ENCODE measurements at places on chromosomes 3 and 15. TPM values are rescaled to one million over a fixed set of nuclear protein-coding genes. Genes with fewer than 3 reads are reported as not detected.

The ROPN1B gene
- 1.7 TPM for total RNA-seq

The EPM2AIP1 gene
- 22.1 TPM for total RNA-seq

The TP63 gene
- total RNA-seq = 0.40 TPM

The WDR72 gene
- not detected for total RNA-seq

The SHQ1 gene
- 11.1 TPM for total RNA-seq

The SLC38A3 gene
- total RNA-seq = 6.6 TPM

The CHRD gene
- total RNA-seq = 7.0 TPM

The CYP1A2 gene
- not detected for total RNA-seq

The UROC1 gene
- not detected for total RNA-seq

The VIPR1 gene
- 0.89 TPM for total RNA-seq

DNA sequence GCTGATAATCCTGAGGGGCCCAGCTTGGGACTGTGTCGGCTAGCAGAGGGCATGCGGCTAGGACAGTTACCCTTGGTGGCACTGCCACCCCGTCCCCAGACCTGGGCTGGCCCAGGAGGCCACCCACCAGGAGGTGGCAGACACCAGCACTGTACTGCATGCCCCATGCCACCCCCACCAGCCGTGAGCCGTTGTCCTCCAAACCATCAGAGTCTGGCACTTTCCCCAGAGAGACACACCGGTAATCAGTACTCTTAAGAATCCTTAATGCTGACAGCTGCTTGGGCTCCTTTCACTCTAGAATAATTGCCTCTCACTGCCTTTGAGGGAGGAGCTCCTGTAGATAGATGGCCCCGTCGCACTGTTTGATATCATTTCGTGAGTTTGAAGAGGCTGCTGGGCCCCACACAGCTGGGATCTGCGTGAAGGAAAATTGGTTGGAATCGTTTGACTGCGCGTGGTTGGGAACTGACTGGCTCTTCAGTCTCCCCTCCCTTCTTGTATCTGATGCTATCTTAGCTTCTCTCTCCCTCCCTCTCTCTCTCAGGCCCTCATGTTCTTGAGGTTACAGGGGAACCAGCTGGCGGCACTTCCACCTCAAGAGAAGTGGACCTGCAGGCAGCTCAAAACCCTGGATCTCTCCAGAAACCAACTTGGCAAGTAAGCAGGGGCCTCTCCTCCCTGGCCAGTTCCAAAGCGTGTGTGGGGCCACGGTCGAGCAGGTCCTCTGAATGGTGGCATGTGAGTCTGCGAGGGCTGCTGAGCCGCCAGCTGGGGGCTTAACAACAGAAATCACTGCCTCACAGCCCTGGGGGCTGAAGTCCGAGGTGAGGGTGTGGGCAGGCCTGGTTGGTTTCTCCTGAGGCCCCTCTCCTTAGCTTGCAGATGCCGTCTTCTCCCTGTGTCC, 94.9 kb downstream of the LRRK1 start:
- DNase-seq = peak; percentile 53

- peak; percentile 73 for DNase-seq
Observed at GRCh38 chr3:52403271-52403841, 41.5 kb downstream of the SEMA3G start.

DNA sequence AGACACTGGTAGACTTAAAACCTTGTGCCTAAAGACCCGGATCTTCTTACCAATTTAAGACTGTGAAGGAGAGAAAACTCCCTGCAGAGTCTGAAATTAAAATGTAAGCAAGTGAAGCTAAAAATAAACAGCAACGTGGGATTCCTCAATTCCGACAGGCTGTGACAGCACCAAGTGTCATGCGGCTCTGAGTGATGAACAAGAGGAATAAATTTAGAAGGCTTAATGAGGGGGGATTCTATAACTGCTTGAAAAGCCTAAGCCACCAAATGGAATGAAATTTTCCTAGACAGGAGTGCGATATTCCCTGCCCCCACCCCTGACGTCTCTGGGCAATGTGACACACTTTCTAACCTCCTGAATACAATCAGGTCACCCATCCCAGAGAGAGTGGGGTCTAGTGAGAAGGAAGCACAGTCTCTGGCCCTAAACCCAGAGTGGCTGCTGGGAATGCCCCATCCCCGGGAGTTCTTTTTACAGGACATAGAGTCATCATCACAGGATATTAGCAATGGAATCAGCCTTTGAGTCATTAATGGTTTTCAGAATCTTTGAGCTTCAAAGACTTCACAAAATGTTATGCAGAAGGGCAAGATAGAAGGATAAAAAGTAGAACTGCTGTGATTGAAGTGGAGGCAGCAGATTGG, 114.3 kb downstream of the EDEM1 start:
- no peak for DNase-seq

DNA sequence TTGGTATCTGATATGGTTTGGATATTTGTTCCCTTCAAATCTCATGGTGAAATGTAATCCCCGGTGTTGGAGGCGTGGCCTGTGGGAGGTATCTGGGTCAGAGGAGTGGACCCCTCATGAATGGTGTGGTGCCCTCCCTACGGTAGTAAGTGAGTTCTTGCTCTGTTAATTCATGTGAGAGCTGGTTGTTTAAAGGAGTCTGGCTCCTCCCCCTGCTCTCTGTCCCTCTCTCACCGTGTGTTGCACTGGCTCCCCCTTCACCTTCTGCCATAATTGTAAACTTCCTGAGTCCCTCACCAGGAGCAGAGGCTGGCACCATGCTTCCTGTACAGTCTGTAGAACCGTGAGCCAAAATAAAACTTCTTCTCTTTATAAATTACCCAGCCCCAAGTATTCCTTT, 246.9 kb upstream of the AGTR1 start:
- DNase-seq = no peak

- DNase-seq = no peak
Observed at GRCh38 chr3:55164876-55165275, 237.0 kb upstream of the LRTM1 start.

DNA sequence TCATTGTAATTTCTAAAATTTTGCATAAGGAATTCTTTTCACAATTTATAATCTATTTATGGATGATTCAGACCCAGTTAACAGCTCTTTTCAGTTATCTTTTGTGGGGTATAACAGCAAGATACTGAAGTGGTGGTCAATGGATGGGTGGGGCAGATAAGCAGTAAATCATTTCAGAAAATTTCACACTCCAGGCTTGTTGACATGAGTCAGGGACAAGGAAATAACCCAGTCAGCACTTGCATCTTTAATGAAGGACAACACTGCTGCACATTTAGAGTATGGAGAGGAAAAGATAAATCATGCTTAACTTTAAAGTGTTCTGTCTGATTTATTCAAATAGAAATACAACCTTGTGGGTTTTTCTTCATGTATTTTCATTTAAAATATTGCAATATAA, 181.6 kb downstream of the ROBO1 start:
- no peak for DNase-seq

GRCh38 chr3:64039981-64040733, 16.9 kb upstream of the PSMD6 start:
- no peak for DNase-seq

DNA sequence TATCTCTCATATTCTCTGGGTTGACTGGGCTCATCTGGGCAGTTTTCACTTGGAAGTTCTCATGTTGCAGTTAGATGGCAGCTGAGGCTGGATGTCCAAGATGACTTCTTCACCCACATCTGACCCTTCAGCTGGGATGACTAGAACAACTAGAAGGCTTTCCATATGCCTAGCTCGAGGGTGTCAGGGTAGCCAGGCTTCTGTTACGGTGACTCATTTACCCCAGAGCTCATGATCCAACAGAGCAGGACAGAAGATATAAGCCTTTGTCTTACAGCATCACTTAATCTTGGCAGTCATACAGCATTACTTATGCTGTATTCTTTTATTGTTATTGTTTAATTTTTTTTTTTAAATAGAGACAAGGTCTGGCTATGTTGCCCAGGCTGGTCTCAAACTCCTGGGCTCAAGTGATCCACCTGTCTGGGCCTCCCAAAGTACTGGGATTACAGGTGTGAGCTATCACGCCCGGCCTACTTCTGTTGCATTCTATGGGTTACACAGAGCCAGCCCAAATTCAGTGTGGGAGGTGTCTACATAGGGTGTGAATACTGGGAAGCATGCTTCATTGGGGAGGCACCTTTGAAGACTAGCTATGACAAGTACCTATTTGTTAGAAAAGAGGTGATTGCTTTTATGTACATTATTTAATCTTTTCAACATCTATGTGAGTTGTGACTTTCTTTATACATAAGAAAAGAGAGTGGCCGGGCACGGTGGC, 10.7 kb downstream of the HMCES start:
- no peak for DNase-seq

GRCh38 chr15:63523306-63523990, 19.1 kb downstream of the USP3 start:
- DNase-seq = no peak

- no peak for DNase-seq
Observed at GRCh38 chr3:129058441-129059200, 2.0 kb upstream of the GP9 start.

DNA sequence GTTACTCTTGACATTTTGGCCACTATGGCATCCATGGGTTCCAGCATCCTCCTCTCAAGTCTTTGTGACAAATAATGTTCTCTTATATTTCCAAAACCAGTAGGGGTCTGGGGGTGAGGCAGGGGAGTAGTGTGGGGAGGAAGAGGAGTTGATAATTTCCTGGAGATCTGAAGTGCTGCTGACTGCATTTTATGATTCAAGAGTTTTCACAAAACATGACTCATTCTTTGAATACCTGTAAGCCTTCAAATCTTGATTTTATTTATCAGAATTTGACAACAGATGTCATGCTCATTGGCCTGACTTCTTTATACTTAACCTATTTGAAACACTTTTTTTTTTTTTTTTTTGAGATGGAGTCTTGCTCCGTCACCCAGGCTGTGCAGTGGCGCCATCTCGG, 98.8 kb upstream of the PLXND1 start:
- no peak for DNase-seq

- no peak for DNase-seq
Observed at GRCh38 chr15:43749690-43750345, 3.6 kb downstream of the PDIA3 start.

DNA sequence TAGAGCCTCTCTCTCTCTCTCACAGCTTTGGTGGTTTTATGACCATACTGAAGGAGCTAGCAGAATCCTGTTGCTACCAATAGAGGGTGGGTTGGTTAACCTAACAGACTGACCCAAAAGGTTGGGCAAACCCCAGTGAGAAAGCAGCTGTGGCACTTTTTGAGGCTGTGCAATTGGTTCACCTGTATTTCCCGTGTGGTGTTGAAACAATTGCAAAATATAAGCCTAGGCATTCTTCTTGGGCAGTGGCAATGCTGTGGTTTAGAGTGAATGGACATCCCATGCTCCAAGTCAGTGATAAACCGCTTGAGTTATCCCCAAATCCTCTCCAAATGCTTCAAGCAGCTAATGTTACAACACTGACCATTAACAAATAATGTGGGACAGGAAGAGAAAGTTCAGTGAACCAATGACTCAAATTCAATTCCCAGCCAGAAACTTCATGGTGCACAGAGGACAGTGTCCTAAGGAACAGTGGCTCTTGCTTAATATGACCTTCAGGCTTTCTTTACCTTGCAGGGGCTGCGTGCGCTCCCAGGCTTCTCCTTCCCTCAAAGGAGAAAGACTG, 261.9 kb upstream of the ICE2 start:
- DNase-seq = no peak

GRCh38 chr3:11465744-11466616, 177.7 kb downstream of the VGLL4 start:
- no peak for DNase-seq

- no peak for DNase-seq
Observed at GRCh38 chr3:25424614-25425013, 3.4 kb upstream of the RARB start.

GRCh38 chr3:145248928-145249327, 912.1 kb downstream of the PLOD2 start:
- no peak for DNase-seq

- no peak for DNase-seq
Observed at GRCh38 chr3:39262846-39263245, 17.0 kb downstream of the CX3CR1 start.

GRCh38 chr3:64238971-64239667, 13.9 kb upstream of the PRICKLE2 start:
- peak; percentile 88 for DNase-seq

- no peak for DNase-seq
Observed at GRCh38 chr15:60960517-60960916, 268.6 kb downstream of the RORA start.

GRCh38 chr3:187296058-187296457, 4.5 kb upstream of the MASP1 start:
- no peak for DNase-seq

- no peak for DNase-seq
Observed at GRCh38 chr3:141059816-141060215, 8.7 kb downstream of the SPSB4 start.

DNA sequence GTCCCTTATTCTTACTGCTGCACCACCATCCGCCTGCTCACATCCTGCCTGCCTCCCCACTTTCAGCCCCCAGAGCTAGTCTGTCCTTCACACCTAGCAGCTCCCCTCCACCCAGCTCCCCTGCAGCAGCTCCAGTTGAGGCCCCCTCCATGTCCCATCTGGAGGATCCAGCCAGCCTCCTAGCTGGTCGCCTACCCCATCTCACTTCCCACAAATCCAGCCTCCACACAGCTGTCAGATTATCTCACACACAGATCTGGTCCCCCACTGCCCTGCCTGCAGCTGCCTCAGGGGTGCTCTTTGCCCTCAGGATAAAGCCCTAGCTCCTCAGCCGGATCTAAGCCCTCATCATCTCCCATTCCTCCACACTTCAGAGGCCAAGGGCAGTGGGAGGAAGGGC, 8.8 kb upstream of the SEMA7A start:
- peak; percentile 71 for DNase-seq

DNA sequence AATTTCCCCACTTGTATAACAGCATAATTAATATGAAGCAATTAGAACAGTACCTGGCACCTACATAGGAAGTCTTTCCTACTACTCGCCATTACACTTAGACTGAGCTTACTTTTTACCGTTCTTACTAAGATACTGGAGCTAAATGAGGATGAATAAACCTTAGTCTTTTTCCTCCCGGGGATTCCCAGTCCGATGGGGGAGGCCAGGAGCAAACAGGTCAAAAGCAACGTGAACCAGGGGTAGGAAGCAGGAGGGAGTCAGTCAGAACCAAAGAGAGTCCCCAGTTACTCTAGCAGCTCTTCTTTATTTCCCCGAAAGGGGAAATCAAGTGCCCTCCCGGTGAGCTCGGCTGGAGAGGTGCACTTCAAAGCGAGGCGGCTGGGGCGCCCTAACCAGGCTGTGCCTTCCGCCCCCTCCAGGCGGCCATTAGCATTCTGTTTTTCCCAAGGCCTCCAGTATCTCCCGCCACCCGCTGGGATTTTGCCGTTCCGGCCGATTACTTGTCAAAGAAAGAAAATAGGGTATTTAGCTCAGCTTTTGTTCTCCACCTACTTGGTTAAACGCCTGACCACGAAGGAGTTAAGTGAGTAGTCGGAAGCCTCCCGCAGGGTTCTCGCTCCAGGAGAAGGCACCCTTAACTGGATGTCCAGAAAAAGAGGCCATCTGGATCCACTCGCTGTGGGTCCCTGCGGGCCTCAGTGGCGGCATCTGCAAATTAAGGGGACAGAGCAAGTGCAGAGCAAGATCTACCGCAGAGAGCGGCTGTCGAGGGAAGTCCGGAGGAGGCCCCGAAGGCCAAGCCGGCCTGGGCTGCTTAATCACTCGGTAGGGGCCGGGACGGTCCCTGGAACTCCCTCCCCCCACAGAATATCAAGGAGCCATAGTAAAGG, 6.3 kb upstream of the EOMES start:
- DNase-seq = no peak
